Stimulated activated CD8-positive, alpha-beta memory T cell treated with anti-CD3 and anti-CD28 coated beads, Interleukin-4, amount 100 ng/mL, for 48 hours (primary cell): ENCODE measurements at places on chromosomes 3 and 15.

DNA sequence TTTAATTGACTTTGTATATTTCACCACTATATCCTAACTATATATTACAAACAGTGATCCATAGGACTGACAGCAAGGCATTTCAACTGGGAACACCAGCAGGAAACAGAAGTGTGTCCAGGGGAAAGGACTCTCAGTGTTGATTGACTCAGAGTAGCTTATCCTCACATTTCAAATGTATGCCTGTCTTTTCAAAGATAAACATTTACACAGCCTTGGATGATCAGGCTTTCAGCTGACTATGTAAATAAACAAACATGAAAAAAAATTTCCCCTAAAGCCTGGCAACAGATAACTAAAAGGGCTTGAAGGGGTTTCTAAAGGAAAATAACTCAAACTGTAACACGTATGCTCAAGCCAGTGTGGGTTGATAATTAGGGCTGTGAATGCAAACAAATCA, 321.8 kb downstream of the TBC1D5 start:
- no peak for DNase-seq

GRCh38 chr3:151133917-151134450, 48.5 kb downstream of the MED12L start:
- DNase-seq: no peak

GRCh38 chr3:133944181-133944580, 48.5 kb upstream of the RAB6B start:
- DNase-seq: no peak

DNA sequence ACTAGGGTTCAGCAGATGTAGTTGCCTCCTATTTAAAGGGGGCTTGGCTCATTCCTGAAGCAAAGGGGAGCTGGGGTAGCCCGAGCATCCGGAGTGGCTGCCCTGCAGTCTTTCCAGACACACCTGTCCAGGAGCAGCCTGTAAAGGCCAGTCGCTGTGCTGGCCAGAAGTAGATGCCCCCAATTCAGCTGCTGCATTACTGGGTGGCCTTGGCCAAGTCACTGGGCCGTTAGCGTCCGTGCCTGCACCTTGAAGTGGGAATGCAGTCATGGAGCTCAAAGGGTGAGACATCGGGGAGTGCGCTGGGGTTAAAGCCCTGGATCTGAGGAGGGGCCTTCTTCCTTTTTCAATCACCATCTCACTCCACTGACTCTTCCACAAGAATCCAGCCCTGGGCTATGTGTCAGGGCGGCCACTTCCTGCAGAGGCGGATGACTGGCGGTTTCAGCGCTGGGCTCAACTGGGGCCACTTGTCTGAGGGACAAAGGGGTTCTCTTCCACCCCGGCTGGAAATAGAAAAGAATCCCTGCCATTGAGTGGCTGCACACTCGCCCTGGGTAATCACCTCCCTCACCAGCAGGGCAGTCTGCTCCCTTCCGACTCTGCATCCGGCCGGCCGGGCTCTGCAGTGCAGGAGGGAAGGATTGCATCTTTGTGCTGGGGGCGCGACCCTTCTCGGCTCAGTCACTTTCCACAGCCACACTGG, 11.8 kb downstream of the ALDH1A3 start:
- DNase-seq: peak; percentile 19

DNA sequence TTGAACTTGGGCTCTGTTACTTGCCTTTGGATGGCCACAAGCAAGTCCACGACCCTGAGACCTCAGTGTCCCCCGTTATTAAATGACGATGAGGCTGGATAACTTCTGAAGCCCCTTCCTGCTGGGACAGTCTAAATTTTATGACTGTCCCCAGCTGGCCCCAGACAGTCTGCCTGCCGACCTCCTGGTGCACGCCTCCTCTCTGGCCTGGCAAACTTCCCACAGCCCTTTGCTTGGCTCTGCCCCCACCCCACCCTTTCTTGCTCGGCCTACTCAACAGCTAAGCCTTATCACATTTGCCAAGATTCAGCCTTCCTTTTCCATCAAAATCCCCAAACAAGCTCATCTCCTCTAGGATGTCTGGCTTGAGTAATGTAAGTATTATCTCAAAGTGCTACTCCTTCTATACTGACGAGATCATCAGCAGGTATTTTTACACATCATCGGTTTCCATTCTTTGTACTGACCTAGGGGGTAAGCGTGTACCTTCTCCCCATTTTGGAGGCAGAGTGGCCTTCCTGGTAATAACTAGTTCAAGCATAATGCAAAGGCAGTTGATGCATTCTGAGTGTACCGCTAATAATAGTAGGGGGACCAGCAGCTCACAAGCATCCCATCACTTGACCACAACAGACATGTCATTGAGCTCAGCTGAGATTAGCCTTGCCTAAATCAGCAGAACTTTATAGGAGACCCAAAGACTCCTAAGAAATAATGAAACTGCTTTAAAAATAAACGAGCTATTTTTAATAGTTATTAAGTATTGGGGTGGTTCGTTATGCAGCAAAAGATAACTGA, 120.8 kb upstream of the HACD2 start:
- DNase-seq: no peak

GRCh38 chr15:68010361-68011153, 43.6 kb upstream of the PIAS1 start:
- DNase-seq: no peak

DNA sequence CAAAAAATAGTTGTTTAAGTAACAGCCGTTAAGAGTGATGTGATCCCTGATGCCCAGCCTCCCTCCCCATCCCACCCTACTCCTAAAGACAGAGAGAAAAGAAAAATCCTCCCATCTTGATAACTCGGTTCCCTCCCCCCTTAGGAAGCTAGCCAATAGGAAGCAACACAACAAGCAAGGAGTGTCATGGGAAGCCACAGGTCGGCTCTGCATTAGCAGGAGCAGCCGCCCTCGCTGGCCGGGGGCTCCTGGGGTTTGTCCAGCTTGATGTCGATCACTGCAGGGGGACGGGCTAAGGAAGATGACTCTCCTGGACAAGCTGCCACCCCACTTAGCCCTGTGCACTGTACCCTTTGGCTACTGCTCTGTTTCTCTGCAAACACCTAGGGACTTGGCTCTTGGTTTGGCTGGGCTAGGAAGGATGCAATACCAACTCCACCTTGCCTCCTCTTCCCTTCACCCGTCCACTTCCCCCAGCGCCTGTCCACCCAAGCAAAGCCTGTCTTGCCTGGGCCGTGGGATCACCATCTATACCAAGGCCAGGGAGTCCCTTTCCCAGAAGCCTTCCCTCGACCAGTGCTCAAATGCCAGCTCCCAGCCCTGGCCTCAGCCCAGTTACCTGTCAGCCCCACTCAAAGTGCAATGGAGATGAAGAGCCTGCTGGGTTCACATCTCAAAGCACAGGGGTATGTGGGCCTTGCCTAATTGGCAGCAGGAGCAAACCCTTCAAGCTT, 23.1 kb downstream of the SRPRB start:
- peak; percentile 10 for DNase-seq

DNA sequence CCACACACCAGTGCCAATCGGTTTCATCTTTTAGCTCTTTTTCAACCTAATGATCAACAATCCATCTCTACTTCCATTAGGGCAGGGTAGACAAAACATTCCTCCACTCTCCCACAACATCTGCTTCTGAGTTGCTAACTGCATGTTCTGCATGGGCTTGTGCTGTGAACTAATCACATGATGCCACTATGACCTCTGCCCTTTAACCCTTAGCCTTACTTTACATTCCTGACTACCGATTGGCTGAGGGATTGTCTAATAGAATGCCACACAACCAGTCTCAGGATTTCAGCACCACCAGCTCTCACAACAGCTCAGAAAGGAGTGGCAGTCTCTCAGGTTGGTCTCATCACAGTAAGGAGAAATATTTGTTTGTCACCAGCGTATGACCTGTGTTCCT, 562.8 kb downstream of the ROBO2 start:
- DNase-seq: no peak

DNA sequence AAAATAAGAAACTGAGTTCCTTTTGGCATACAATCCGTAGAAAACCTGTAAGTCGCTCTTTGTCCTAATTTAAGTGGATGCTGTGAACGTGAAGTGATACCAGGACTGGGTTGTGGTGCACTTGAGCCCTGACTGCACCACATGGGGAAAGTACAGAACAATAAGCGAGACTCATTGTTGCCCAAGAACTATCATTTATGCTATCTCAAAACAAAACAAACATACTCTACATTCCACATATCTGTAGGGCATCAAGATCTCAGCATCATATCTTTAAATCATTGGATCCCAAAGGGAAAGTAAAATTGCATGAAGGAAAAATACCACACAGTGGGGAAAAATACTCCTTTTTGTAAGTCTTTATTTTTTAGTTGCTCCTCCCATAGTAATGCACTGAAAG, 580.3 kb downstream of the MECOM start:
- no peak for DNase-seq

GRCh38 chr15:71686221-71687050, 123.9 kb upstream of the NR2E3 start:
- no peak for DNase-seq

DNA sequence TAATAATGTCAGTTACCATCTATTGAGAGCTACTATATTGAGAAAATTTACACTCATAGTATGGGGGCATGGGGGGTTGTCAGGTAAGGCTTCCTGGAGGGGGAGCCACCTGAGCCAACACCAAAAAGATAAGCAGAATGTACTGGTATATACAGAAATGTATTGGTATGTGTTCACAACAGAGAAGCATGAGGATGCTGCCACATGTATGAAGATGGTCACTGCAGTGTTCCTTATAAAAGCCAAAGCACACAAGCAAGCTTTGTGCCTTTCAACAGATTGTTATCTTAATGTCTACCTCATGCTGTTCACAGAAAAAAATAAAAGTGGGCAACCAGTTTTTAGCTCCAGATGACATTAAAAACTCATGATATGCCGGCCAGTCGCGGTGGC, 149.0 kb downstream of the MAGI1 start:
- DNase-seq: no peak

- no peak for DNase-seq
Measured at GRCh38 chr3:71102111-71102983, 481.2 kb downstream of the FOXP1 start.

- no peak for DNase-seq
Measured at GRCh38 chr3:25385807-25386460, 42.1 kb upstream of the RARB start.

GRCh38 chr3:131361464-131362421, 19.8 kb upstream of the NUDT16 start:
- DNase-seq: peak; percentile 50

- no peak for DNase-seq
Measured at GRCh38 chr3:66362541-66362941, 138.3 kb downstream of the LRIG1 start.

- DNase-seq: no peak
Measured at GRCh38 chr15:73387507-73388255, 18.9 kb upstream of the HCN4 start.

GRCh38 chr3:142237891-142238290, 12.5 kb upstream of the GK5 start:
- no peak for DNase-seq

- no peak for DNase-seq
Measured at GRCh38 chr3:132898141-132898540, 140.1 kb upstream of the TMEM108 start.

GRCh38 chr3:180749322-180749721, 70.0 kb upstream of the CCDC39 start:
- DNase-seq: no peak

GRCh38 chr3:190621927-190622326, 108.0 kb downstream of the IL1RAP start:
- DNase-seq: no peak

DNA sequence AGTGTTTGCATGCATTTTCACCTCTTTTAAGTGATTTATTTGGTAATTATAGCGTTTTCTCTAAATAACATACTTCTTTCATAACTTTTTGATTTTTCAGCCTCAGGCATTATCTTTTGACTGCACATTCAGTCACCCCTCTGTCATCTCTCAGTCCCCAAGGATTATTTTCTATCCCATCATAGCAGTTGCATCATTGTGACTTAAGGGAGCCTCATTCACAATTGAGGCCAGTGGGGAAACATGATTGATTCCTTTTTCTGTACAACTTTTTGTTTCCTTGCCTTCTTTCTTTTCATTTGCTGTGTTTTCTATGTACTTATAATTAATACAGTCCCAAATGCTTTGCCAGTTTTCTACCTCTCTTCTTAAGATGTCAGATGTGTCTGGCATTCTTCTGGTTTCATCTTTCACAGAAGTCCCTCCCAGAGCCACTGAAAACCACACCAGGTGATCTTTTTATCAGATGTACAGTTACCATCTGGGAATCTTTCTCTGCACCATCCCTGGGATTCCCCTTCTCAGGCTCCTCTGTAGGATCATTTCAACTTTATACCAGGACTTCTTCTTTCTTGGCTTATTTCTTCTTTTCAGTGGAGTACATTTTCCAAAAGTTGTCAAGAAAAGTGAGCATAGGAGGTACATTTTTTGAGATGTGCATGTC, 151.4 kb downstream of the RAP2B start:
- DNase-seq: no peak

DNA sequence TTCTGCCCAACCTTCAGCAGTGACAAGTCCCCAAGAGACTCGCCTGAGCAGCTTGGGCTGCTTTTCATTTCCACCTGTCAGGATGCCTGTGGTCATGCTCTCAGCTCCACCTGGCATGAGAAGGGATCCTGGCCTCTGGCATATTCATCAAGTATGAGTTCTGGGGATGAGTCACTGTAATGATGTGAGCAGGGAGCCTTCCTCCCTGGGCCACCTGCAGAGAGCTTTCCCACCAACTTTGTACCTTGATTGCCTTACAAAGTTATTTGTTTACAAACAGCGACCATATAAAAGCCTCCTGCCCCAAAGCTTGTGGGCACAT, 3.5 kb downstream of the MYD88 start:
- peak; percentile 21 for DNase-seq

GRCh38 chr15:68578175-68578979, 416 bp upstream of the CORO2B start:
- peak; percentile 55 for DNase-seq

DNA sequence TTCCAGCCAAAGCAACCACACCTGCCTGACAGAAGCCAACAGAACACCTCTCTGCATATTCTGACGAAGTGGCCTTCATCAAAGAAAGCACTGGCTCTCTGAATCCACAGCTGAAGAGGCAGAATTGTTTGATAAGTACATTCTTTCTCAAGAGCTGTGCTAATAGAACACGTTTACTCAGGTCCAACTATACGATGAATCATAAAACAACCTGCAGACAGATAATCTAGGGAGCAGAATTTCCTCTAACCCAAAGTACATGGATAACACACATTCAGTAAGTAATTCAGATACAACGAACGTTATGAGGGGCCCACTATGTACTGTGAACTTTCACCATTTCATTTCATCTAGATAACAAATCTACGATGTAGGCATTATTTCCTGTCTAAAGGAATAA, 25.4 kb downstream of the ALDH1A2 start:
- DNase-seq: no peak

DNA sequence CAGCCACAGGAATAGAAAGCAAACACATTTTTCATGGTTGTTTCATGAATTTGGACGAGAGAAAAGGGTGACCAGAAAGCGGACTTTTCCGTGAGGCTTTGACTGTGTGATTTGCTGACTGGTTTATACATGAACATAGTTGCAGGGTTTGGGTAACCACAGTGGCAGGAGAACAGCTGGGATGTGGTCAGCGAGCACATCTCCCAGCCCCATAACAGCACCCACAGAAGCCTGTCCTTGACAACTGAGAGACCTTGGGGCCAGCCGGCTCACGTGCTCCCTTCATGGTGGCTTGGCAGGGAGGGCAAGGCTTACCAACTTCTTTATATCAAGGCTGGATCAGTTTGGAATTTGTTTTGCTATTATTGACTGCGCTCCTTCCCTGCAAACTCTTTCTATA, 13.2 kb upstream of the RGMA start:
- DNase-seq: no peak

- DNase-seq: no peak
Measured at GRCh38 chr3:140731440-140732119, 53.7 kb downstream of the TRIM42 start.

- DNase-seq: no peak
Measured at GRCh38 chr3:14915636-14916222, 31.7 kb upstream of the NR2C2 start.
